ENCODE measurements at places on chromosomes 5 and 9. TPM values are rescaled to one million over a fixed set of nuclear protein-coding genes. Genes with fewer than 3 reads are reported as not detected.

GRCh38 chr5:95878417-95879323 is 56.1 kb upstream of the GLRX start:
- DNase-seq, result no peak

- no peak for DNase-seq
Measured at GRCh38 chr5:38825494-38825893, 20.3 kb upstream of the OSMR start.

GRCh38 chr5:16625096-16625495 is 8.3 kb upstream of the RETREG1 start:
- DNase-seq, result no peak

DNA sequence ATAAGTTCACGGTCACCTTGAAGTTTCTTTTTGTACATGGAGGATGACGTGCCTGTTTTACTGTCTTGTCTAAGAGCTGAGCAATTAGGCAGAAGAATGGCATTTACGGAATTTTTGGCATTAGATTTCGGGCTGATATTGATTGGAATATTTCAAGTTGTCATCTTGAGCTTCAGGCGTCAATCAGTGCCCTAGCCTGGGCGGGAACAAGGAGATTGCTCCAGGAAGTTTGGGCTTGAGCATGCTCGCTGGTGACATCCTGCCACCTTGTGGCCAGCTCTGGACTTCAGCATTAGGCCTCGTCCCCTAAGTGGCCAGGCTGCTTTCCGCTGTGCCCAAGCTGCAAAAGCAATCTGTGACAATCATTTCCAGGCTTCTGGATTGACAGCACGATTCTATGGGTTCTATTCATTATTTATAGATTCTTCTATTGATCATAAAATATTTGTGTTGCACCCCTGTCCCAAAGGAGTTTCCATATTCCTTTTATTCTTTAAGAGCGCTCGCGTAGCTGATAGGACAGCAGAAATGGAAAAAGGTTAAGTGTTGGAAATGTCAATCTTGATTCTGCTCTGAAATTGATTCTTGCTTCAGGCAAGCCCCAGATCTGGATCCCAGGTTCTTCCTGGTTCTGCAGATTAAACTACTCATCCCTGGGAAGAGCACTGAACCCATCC is 79.3 kb downstream of the SLC28A3 start:
- DNase-seq, result peak; percentile 80

GRCh38 chr5:153544706-153545105 is 54.2 kb downstream of the GRIA1 start:
- DNase-seq, result no peak

DNA sequence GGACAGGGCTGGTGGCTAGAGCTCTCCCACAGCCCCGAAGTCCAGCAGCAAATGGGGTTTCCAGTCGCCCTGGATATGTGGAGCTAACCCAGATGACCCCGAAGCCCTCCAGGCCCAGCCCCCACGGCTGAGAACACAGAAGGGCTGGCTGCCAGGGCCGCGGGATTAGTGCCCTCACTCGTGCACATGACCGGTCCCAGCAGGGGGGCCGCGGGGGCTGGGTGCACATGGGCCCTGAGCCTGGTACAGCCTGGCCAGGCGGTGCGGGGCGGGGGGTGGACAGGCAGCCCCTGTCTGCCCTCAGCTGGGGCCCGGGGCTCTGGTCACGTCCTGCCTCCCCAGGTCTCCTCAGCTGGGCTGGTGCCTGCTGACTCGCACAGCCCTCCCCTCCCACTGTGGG is 5.9 kb downstream of the SSNA1 start:
- DNase-seq, result no peak

DNA sequence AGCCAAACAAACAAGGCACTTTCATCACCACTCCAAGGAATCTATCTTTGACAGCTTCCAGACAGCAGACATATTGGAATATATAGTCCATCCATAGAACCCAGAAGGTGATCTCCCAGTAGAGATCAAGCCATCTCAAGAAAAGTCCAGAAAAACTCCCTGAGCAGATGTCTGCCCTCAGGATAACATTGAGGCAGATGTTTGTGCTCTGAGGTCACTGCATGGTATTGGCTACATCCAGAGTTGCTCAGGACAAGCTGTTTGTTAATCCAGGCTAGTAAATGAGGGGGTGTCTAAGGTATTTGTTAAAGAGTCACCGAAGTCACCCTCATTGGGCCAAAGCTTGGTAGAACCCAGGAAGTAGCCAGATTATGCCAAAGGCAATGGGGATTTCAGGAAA is 556.3 kb upstream of the KLF4 start:
- DNase-seq, result no peak

- DNase-seq, result no peak
Measured at GRCh38 chr5:162221910-162222309, 154.3 kb downstream of the GABRG2 start.

- no peak for DNase-seq
Measured at GRCh38 chr9:136312009-136312375, 8.1 kb upstream of the CCDC187 start.

GRCh38 chr5:96538808-96539250 is 105.8 kb upstream of the PCSK1 start:
- no peak for DNase-seq

GRCh38 chr9:90061187-90061586 is 456.4 kb downstream of the GADD45G start:
- DNase-seq, result no peak

DNA sequence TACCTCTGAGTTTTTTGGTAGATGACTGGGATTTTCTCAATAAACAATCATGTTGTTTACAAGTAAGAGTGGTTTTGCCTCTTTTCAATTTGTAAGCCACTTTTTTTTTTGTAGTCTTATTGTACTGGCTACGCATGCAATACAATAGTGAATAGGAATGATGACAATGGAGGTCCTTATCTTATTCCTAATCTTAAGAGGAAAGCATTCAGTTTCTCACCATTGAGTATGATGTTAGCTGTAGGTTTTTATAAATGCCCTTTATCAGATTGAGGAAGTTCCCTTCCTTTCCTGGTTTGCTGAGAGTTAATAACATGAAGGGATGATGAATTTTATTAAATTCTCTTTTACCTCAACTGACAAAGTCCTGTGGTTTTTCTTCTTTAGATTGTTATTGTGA is 155.2 kb downstream of the ADAMTSL1 start:
- no peak for DNase-seq

- DNase-seq, result peak; percentile 41
Measured at GRCh38 chr5:61277781-61278180, 54.3 kb upstream of the ZSWIM6 start.

DNA sequence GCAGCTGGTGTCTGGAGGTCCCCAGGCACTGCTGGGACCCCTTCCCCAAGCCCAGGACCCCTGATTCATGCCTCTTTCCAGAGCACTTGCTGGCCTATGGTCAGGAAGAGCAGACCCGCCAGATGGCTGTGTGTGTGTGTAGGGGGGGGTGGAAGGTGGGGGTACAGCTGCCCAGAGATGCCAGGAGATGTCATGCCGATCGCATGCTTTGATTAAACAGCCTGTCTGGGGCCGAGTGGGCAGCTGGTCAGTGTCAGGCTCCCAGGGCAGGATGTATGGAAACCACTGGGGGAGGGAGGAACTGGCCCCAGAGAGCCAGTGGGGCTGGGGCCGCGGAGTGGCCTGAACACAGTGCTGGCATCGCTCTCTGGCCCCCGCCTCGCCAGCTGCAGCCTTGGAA is 23.7 kb downstream of the RXRA start:
- DNase-seq, result no peak

GRCh38 chr9:129832982-129833381 is 2.1 kb downstream of the C9orf78 start:
- DNase-seq, result no peak

GRCh38 chr5:142048272-142048671 is 35.4 kb upstream of the GNPDA1 start:
- DNase-seq, result no peak

- peak; percentile 79 for DNase-seq
Measured at GRCh38 chr9:115213818-115214334, 95.9 kb upstream of the TNC start.

DNA sequence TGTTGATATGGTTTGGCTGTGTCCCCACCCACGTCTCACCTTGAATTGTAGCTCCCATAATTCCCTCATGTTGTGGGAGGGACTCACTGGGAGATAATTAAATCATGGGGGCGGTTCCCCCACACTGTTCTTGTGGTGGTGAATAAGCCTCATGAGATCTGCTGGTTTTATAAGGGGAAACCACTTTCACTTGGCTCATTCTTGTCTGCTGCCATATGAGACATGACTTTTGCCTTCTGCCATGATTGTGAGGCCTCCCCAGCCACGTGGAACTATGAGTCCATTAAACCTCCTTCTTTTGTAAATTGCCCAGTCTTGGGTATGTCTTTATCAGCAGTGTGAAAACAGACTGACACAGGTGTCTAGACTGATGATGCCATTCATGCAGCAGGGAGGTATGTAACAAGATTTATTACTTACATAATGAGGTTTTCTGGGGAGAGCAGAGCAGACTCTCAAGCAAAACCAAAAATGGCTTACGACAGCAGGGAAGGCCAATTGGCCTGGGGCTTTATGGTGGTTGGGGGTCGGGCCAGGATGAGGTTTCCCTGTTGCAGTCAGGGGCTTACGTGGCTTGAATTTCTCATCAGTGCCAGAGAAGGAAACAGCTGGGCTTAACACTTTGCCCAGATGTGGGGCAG is 9.5 kb upstream of the COMMD10 start:
- peak; percentile 42 for DNase-seq

- DNase-seq, result no peak
Measured at GRCh38 chr5:133700251-133700650, 87.9 kb upstream of the FSTL4 start.

GRCh38 chr5:175707751-175708375 is 50.0 kb downstream of the HRH2 start:
- DNase-seq, result no peak

DNA sequence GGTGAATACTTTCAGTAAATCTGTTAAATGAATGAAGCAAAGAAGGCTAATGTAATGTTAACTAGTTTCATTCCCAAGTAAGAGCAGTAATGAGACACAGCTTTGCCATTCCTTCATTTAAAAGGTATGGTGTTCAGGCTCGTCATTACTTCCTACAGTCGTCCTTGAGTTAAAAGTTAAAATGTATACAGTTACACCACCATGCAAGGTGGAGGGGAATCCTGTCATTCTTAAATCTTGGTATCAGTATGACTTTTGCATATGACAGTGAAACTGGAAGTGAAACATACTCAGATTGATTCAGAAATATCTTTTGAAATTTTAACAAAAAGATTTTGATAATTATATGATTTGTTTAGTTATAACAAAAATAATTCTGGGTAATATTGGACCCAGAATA is 25.9 kb downstream of the MTRR start:
- no peak for DNase-seq

DNA sequence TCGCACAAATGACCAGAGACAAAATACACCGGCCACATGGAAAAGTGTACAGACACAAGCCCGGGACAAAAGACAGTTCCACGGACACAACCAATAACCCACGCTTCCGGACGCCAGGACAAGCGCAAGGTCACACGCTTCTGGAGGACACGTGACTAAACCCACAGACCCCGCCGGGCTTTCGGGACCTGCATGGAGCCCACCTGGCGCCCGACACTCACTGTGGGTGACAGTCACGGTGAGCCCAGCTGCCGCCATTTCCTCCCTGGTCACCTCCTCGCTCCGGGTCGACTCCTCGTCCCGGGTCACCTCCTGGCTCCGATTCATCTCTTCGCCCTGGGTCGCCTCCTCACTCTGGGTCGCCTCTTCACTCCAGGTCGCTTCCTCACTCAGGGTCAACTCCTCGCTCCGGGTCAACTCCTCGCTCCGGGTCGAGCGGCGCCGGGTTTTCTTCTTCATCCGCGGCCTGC is 470 bp downstream of the BAG1 start:
- no peak for DNase-seq

Gene OR13C8
- total RNA-seq, result not detected

Gene B4GALT7
- total RNA-seq, result 29.5 TPM

Gene IL4
- not detected for total RNA-seq

Gene MARCHF11
- not detected for total RNA-seq

Gene GRM6
- not detected for total RNA-seq

Gene ORM2
- not detected for total RNA-seq

Gene MED7
- total RNA-seq, result 26.0 TPM

Gene PDE8B
- total RNA-seq, result 0.05 TPM

Gene UGCG
- 64.6 TPM for total RNA-seq

Gene PCDHB15
- total RNA-seq, result 1.0 TPM

Gene CCL19
- not detected for total RNA-seq

Gene CBY3
- total RNA-seq, result not detected

Gene HTR4
- not detected for total RNA-seq

Gene WDR38
- not detected for total RNA-seq
